H54 (cell line): ENCODE measurements at places on chromosomes 6 and 20.

DNA sequence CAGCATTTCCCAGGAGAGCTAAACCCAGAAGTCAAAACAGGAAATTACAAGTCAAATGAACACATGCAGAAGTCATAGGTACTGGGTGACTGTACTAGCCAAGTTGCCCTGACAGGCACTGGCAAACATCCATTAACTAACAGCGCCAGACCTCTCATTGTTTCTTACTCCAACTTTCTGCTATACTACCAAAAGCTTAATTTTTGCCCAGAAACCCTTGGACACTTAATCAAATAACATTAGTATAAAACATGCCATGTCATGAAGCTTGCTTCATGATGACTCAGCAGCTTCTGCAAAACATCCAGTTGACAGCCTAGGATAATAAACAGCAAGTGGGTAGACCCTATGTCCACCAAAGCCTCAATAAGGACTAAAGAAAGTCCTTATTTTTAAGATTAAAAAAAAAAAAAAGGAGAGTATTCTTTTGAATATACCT is 3.5 kb downstream of the NUP153 start:
- DNase-seq, result no peak

GRCh38 chr6:31689249-31690110 is 8.6 kb upstream of the LY6G5C start:
- no peak for DNase-seq

- peak; percentile 1 for DNase-seq
Measured at GRCh38 chr6:118325220-118325860, 222.8 kb upstream of the PLN start.

GRCh38 chr6:28944412-28944865 is 20.7 kb upstream of the TRIM27 start:
- DNase-seq, result no peak

- DNase-seq, result no peak
Measured at GRCh38 chr6:53264337-53264736, 84.4 kb downstream of the ELOVL5 start.

- DNase-seq, result no peak
Measured at GRCh38 chr20:46213946-46214823, 94.1 kb downstream of the CDH22 start.

GRCh38 chr20:51563486-51564332 is 21.2 kb upstream of the NFATC2 start:
- peak; percentile 44 for DNase-seq

- no peak for DNase-seq
Measured at GRCh38 chr20:24499472-24499871, 30.0 kb downstream of the SYNDIG1 start.

- DNase-seq, result no peak
Measured at GRCh38 chr6:45044086-45044485, 284.0 kb upstream of the RUNX2 start.

GRCh38 chr20:44479643-44480042 is 4.0 kb downstream of the TTPAL start:
- no peak for DNase-seq
